ENCODE measurements at places on chromosomes 16 and 17.

DNA sequence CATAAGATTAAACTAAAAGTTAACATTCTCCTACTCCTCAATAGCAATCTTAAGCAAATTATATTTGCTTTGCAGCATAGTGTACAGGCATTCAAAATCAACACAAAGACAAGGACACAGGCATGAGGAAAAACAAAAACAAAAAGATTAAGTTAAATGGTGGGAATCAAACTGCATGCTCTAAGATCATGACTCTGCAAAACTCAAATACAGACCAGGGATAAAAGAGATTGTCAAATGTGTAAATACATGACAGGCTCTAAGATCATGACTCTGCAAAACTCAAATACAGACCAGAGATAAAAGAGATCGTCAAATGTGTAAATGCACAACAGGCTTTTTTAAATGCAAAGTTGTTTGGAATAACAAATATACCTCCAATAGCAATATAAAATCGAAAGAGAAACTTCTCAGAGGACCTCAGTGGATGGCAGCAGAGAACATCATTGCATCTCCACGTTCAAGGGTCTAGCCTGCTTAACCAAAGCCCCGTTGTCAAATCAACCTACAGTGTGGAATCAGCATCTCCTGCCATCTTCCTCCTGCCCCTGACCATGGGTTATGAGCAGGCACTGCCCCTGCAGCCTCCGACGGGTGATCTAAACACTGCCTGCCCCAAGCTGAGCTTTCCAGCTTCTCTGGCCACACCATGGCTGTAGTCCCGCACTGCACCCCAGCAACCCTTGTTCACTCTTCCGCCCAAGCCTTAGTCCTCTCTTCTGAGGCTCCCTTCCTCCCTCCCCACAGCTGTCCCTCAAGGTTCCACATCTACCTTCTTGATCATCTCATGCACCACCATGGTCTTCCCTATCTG lies 446.1 kb downstream of the SOX9 start:
- DNase-seq: no peak

DNA sequence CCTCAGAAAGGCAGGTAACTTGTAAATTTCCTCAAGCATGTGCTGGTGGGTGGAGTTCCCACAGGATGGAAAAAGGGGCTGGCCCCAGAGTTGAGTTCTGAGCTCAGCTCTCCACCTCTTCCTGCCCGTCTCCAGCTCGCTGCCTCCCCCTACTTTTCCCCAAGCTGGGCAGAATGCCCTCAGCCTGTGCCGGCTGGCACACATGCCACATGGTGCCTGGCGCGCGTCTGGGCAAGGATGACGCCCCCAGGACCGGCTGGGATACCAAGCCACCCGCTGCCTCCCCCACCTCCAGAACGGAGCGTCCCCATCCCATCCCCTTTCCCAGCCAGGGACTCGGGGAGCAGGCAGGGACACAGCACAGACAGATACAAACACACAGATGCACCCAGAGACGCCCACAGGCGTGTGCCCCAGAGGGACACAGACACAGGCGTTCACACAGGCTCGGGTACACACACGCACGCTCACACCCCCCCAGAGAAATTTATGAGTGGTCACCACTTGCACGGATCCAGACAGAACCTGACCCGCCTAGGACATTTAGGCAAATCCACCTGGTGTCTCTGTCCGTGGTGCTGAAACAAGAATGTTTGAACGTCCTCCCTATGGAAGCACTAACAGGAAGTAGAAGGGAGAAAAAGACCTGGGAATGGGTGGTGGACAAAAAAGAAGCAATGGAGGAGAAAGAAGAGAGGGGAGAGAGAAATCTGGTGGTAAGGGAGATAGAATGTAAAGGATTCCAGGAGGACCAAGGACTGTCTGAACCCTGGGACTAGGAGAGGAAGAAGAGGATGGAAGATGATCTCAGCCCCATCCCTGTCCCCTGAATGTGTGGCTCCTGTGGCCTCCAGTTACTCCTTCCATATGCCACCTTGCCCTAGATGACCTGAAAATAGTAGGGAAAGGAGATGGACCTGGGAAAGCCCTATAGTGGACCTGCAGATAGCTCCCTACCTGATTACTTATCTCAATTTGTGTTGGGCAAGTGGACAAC lies 15.5 kb downstream of the NEUROD2 start:
- DNase-seq: no peak

- DNase-seq: no peak
Observed at GRCh38 chr17:15273141-15273793, 8.1 kb upstream of the PMP22 start.

DNA sequence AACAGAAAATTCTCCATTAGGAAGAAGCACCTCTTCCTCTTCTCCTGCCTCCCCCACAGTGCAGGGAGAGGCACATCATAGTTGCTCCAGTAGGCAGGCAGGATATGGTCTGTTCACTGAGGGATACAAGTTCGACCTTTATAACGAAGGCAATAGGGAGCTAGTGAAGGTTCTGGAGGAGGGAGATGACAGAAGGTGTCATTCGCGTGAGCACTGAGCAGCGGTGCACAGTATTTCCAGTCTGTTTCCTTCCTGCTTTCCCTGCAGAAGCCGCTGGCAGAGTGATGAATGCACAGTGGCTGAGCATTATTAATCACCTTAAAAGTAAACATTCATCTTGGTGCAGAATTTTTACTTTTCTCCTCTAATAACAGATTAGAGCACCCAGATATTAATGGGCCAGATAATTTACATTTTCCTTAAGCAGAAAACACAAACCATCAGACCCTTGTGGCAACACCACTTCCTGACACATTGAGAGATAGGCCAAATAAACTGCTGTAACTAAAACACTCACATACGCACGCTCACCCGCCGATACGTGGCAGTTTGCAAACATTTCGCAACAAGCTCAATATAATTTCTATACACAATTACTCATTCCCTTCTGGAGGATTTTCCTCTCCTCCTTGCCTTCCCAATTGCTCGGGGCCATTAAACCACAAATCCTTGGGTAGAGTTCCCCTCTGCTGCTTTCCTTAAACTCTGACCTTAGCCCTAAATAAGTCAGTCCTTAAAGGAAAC lies 69.5 kb downstream of the AIPL1 start:
- DNase-seq: no peak

GRCh38 chr16:66193543-66194229 lies 172.8 kb upstream of the CDH5 start:
- no peak for DNase-seq

DNA sequence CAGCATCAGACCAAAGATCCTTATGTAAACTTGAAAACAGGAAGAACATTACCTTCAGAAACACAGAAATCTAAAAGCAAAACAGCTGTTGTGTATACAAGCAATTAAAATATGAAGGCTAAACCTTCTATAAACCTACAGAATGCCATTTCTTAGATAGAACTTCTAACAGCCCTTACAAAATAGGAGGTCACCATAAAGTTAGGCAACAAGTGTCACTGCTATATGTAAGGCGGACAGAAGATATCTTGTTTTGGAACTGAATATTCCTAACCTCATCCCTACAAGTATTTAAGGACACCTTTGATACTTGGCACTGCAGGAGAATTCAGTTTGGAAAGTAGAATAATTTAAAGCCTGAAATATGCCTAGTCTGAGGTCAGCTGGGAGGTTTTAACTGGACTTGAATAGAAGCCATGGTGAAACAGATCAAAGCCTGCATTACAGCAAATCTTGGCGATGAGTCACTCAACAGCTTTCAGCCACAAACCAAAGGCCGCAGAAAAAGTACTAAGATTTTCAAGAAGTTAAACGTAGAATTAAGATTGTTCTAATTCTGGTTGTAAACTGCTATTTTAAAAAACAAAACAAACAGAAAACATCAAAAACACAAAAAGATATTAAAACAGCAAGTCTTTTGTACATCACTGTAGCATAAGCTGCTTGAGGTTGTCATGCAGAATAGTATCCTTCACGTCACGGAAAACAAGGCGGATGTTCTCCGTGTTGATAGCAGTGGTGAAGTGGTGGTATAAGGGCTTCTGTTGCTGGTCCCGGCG lies 42.7 kb downstream of the GNA13 start:
- no peak for DNase-seq

DNA sequence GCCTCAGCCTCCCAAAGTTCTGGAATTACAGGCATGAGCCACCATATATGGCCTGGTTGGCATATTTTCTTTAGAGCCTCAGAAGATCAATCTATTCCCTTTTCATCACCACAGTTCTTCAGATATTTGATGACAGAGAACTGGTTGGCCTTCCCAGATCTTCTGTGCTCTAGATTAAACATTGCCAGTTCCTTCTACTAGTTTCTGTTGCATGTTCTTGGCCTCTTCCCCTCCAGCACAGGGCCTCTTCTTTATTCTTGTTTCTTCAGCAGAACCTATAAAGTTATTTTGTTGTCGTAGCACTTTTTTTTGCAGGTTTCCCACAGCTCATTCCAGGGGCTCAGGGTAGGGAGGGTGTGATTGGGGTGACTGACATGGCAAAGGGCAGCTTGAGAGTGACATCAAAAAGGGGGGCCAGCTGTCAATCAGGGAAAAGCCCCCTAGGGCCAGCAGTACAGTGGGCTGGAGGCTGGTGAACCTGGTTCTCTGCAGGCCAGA lies 9.3 kb downstream of the CHD9 start:
- DNase-seq: no peak

DNA sequence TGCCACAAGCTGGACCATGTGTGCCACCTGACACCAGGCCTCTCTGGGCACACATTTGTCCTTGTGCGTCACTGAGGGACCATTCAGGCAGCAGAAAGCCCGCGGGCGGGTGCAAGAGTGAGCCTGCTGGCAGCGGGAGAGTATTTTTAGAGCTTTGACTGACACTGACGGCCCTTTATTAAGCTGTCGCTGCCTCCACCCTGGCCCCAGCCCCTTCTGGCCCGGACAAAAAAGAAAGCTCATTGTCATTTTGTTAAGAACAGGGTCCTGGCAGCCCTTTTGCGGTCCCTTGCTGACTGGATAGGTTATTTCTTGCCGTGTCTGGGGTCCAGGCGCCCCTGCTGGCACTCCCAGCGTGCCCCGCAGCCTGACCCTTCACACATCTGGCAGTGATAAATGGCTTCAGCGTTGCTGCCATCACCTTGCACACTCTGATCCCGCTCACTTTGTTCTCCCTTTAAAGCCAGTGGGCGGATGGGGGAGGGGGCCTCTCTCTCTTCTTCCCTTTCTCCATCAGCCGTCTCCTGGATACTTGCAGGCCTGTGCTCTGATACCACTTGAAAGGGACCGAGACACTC lies 78.4 kb upstream of the NKD1 start:
- DNase-seq: no peak

DNA sequence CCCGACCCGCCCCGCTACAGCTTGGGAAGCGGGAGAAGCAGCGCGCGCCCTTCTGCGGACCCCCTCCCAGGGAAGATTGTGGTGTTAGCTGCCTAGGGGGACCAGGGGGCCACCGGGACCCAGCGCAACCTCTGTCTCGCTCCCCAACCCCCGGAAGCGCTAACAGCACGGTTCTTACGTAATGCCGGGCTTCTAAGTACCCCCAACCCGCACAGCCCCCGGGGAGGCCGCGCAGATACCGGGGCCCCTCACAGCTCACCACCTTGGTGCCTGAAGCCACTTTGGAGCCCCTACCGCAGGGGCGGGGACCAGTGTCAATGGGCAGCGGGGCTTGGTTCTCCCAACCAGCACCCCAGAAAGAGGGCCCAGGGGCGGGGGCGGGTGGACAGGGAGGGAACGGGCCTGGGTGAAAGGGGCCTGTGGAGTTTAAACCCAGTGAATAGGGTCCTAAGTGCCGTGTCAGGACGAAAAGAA lies 348 bp downstream of the MPP2 start:
- DNase-seq: no peak

- no peak for DNase-seq
Observed at GRCh38 chr16:7550096-7550495, 217.5 kb downstream of the RBFOX1 start.

- DNase-seq: no peak
Observed at GRCh38 chr17:5485270-5486205, at the start of gene DERL2. Gene DERL2, minus strand, starts transcription at chr17:5486178. Its CDS starts 17 bp downstream, at chr17:5486161.

DNA sequence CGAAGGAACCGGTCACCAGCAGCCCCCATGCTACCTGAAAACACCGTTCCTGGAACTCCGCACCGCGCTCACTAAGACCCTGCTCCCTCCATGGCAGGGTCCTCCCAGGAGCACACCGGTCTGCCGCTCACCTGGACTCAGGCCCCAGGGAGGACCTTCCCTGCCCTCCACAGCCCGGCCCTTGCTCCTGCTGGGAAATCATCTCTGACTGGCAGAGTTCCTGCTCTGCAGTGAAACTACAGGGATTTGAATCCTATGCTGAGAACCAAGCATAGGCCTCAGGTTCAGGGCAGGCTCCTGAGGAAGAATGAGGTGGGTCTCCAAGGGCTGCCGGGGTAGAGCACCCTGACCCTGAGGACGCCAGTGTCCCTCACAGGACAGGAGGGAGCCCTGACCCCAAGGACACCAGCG lies 88.5 kb downstream of the KCNJ12 start:
- no peak for DNase-seq

DNA sequence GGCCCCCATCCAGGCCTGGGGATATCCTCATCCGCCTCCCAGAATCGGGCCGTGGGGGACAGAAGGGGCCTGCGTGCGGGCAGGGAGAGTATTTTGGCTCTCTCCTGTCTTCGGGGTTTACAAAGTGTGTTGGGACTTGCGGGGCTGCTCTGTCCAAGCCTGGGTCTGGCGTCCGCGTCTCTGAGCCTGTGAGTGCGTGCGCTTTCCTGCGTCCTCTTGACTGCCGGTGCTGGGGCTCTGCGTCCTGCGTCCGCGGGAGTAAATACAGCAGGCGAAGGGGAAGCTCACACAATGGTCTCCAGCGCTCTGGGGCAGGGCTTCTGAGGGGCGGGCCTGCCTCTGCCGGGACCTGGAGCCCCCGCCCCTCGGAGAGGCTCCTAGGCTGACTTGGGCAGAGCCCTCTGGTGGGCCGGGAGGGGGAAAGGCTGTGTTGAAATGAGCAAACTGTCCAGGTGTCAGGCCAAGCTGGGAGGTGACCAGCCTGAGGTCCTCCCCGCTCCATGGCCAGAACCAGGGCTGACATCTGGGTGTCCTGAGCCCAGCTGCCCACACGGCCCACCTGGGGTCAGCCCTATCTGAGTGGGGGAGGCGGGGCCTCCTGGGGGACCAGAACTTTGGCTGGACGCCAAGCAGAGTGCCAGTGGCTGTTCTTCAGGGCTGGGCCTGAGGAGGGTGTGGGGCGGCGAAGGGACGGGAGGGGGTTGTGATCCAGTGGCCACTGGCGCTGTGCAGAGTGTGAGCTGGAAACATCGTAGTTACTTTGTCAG lies 233.6 kb downstream of the SEC14L1 start:
- no peak for DNase-seq

DNA sequence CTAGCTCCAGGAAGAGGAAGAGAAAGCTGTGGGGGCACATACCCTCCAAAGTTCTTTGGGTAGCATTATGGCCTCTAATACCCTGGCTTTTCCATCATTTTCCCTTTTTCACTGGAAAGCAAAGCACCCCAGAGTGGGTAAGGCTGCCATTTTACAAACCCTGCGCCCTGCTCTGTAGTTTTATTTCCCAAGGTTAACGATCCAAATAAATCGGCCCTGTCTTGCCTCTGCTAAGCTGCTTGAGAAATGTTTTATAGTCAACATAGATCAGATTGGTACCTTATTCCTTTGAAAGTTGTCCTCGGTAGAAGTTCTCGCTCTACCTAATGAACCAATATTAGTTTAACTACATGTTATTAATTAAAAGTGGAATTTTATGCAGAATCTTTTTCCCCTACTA lies 328.2 kb downstream of the NPIPA8 start:
- no peak for DNase-seq
